ENCODE measurements at places on chromosomes 2 and 18. TPM values are rescaled to one million over a fixed set of nuclear protein-coding genes. Genes with fewer than 3 reads are reported as not detected.

Gene ANO7
- 2.3 TPM for polyA plus RNA-seq

Gene TRAF3IP1
- polyA plus RNA-seq = 16.5 TPM

Gene L3MBTL4
- 7.3 TPM for polyA plus RNA-seq

Gene CDH20
- 0.13 TPM for polyA plus RNA-seq

Gene DPP10
- 5.0 TPM for polyA plus RNA-seq

Gene ACTG2
- polyA plus RNA-seq = 24.3 TPM

- DNase-seq = no peak
Measured at GRCh38 chr2:86068136-86068588, 37.5 kb downstream of the POLR1A start.

DNA sequence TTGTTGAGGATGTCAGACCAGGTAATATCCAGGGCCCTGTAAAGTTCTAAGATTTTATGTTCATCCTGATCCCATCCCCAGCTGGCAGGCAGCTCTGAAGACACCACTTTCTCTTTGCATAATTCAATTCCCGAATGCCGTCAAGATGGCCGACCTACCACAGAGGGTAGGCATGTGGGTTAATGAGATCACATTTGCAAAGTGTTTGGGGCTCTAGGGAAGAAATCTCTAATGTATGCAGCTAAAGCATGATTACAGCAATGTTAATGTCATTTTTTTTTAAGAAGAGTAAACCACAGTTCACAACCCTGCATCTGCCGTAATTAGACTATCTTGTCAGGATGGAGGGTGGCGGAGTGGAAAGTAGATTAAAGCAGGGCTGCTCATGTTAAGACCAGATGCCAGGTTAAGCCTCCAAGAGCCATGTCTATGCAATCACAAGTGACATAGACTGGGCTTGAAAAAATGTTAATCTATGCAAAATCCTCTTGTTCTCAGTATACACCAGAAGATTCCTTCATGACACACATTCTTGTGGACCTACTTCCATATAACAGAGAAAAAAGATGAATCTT is 131.4 kb downstream of the ALK start:
- no peak for DNase-seq

- DNase-seq = no peak
Measured at GRCh38 chr18:48136051-48136826, 205.8 kb upstream of the SMAD2 start.

GRCh38 chr2:113013336-113013661 is 8.0 kb downstream of the IL36A start:
- no peak for DNase-seq

- no peak for DNase-seq
Measured at GRCh38 chr2:20369366-20369765, 18.7 kb upstream of the PUM2 start.

DNA sequence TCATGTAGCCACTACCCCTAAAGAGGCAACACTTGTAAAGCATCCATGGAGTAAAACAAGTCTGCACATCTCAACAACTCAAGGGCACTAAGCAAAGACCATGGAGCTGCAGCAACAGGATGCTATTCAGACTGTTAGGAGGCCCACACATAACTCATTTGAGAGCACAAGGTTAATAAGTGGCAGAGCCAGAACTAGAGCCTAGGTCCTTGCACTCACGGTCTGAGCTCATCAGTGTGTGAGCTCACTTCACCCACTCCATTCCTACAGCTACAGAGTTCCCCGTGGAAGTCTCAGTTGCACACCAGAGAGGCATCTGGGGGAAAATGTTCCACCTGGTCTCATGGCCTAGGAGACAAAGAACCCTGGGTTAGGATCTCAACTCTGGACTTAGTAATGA is 35.0 kb downstream of the TTC32 start:
- no peak for DNase-seq

DNA sequence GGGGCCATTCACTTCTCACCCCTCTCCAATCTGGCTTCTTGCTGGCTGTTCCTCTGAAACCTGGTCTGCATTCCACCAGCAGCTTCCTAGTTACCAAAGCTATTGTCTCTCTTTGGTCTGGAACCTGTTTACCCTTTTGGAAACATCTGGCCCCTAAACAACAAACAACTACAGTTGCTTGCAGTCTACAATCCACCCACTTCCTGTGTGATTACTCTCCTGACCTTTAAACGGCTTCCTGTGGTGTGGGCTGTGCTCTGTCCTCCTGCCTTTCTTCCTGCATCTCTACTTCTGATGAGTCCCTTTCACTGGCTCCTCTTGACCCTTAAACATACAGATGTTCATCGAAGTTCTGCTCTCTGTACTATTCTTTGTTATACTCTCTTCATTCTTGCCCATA is 303.8 kb downstream of the TDRD15 start:
- DNase-seq = no peak

DNA sequence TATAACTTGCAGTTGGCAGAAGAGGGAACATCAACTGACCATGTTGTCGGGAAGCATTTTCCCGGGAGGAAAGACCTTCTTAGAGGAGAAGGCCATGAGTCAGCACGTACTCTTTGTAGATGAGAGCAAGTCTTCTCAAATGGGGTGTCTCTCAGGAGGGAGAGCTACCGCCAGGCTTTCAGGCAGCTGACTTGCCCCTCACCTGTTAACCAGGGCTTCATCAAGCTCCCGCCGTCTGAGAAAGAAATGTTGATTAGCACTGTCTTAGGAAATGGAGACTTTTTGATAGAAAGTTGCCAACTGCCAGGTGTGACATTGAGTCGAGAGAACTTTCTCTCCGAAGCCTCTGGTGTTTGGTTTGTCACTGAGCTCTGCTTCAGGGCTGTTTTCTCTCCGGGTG is 196.1 kb downstream of the ZNF407 start:
- no peak for DNase-seq

- no peak for DNase-seq
Measured at GRCh38 chr2:68282811-68283418, 30.6 kb upstream of the PPP3R1 start.

Data from right lung (tissue), 10 donors.